ENCODE measurements at places on chromosomes 4 and X.

DNA sequence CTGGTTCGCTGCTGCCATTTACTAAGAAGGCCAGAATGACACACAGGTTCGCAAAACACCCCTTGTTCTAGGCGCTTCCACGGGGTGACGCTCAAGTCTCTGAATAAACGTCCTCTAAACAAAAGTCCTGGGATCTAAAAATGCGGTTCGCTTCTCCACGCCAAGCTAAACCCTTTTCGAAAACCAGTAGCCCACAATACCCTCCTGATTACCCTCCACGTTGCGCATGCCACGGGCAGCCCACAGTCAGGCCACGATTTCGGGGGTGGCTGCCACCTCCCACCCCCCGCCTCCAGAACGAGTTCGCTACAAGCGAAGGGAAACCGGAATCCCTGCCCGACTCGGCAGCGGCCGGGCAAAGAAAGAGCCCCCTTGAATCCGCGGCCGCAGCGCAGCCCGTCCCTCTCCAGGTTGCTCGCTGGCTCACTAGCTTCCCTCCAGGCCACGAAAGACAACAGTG is 423 bp downstream of the RPL39 start:
- DNase-seq = peak; percentile 27

DNA sequence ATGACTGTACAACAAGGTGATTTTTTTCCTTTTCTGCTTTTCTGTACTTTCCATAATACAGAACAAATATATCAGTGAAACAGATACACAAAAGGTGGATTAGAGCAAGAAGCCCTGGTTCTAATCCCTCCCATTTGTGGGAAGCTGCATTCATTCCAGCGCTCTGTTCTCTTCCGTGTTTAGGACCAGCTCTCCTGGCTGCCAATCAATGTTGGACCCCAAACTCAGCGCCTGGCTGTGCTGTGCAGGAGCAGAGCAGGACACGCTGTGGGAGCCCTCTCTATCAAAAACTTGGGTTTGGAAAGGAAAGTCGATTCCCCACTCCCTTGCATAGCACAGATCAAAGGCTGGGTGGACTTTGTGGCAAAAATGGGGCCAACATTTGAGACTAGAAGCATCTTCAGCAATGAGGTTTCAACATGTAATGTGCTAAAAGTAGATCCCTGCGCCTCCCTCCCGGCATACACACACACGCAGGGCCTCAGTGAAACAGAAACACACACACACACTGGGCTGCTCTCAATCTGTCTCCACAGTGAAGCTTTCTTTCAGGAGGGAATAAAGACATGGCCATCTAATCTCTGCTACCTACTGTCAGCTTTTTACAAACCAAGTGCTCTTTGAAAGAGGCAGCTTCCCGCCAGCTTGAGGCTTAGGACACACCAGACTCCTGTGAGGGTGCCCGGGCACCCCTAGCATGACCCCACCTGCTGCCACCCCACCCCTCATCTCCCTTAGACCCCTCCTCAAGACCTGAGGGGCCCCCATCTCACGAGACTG is 12.2 kb downstream of the WDR1 start:
- DNase-seq = peak; percentile 46

DNA sequence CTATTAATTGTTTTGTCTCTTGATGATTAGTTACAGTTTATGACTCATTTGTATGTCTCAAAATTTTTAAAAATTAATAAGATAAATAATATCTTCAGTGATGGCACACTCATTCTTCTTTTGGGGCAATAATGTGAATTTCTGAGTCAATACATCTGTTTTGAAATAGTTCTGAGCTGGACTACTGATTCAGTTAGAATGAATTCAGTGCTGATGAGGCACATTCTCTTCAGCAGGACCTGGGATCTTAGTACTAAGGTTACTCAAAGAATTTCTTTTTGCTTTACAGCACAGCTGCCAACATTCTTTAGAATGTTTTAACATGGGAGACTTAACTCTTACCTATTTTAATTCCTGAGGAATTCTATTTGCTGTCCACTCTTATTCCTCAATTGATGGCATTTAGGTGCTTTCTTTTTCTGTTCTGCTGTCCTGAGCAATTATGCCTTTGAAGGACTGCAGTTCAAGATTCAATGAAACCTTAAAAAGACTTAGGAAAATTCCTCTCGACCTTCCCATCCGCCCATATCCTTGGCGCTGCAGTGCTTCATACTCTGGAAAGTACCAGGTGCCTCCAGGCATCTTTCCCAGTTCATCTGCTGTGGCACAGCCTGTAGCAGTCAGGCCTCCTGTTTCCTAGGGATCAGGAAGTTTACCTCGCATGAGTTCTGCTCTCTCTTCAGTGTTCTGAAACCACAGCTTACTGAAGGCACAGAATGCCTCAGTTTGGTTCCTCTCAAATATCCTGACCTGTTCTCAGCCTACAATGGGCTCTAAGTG is 213.7 kb downstream of the FSTL5 start:
- DNase-seq = peak; percentile 48

GRCh38 chr4:55675196-55675793 is 39.2 kb upstream of the NMU start:
- peak; percentile 17 for DNase-seq

DNA sequence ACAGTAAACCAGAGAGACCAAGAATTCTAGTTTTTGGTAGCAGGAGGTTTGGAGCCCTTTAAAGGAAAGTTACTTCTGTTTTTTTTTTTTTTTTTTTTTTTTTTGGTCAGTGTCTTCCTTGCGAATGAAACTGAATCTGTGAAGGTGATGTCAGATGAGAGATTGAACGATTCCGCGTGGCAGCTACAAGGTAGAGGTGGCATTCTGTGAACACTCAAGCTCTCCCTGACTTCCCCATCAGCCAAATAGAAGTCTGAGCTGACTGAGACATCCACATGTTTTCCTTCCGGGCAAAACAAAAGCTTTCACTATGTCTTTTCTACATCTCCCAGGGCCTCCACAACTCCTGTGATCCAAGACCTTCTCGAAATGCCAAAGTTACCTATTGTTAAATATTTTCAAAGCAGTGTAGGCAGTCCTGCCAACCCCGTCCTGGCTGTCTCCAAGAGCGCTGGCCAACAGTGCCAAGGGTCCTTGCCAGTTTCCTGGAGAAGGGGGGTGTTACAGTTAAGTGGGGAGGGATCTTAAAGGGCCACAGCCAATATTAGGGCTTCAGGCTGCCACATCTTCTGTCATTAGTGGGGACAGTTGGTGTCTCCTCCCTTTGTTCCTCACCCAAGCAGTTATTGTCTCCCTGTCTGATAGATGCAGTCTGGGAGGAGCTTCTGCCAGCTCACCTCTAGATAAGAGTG is 102.9 kb upstream of the SLC34A2 start:
- DNase-seq = no peak

GRCh38 chr4:38820329-38821061 is 15.9 kb upstream of the TLR1 start:
- no peak for DNase-seq

- no peak for DNase-seq
These were observed 38.1 kb downstream of the FGFRL1 start for GRCh38 chr4:1049591-1049905.

DNA sequence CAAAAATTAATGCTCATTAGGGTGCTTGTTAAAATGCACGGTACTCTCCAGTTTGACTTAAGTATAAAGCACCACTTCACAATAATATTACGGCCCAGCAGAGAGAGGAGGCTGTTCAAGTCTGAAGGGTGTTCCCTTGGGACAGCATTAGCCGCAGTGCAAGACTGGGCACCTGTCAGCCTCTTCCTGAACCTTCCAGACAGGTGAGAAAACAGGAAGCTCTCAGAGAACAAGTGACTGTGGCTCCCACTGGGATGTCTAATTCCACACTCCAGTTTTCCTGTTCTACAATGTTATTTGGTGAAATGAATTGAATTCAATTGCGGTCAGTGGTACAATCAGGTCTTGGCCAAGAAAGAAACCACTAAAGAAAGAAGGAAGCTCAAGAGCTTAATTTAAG is 414.4 kb downstream of the SMARCA1 start:
- DNase-seq = no peak

DNA sequence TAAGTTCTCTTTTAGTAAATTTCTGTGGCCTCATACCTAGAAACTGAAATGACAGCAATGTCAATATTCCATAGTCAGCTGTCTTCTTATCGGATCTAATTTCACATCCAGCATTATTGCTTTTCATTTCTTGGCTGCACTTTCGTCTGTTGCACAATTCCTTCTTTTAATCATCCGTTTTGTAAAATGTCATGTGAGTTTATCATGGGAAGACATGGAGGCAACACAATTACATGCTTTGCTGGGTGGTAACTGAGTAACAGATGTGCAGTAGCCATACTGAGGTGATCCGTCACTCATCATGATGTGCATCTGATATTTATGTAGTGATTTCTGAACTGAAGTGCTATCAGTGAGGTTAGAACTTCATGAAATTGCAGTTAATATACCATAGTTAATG is 68.3 kb upstream of the SLC7A11 start:
- peak; percentile 44 for DNase-seq

- no peak for DNase-seq
These were observed 455.5 kb upstream of the FAM241A start for GRCh38 chr4:111689731-111690130.

DNA sequence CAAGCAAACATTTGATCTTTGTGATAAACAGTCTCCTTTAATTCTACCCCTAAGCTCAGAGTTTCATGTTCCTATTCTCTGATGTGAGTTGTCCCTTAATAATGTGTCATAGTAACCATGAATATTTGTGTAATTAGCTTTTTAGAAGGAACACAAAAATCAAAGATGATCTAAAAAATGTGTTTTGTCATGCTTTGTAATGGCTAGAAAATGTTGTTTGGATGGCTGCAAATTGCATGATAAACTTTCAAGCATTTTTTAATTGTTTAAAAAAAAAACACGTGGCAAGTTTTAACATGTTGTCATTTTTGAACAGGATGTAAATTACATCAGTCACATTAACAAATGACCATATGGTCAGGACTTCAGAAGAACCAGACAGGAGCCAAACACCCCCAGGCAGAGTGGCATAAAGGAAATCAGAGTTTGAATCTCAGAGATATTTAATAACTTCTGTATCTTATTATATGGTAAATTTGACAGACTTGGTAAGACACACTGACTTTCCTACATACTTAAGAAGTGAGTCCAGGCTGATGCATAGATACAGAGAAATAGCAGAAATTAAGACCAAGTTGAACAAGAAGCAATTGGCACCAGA is 223.9 kb upstream of the VEGFC start:
- peak; percentile 76 for DNase-seq

GRCh38 chrX:129115935-129116334 is 407.4 kb downstream of the SMARCA1 start:
- DNase-seq = no peak

- peak; percentile 76 for DNase-seq
These were observed 39.5 kb upstream of the MAP3K15 start for GRCh38 chrX:19554786-19555185.

- DNase-seq = peak; percentile 1
These were observed 107.8 kb upstream of the FMR1 start for GRCh38 chrX:147803948-147804347.

DNA sequence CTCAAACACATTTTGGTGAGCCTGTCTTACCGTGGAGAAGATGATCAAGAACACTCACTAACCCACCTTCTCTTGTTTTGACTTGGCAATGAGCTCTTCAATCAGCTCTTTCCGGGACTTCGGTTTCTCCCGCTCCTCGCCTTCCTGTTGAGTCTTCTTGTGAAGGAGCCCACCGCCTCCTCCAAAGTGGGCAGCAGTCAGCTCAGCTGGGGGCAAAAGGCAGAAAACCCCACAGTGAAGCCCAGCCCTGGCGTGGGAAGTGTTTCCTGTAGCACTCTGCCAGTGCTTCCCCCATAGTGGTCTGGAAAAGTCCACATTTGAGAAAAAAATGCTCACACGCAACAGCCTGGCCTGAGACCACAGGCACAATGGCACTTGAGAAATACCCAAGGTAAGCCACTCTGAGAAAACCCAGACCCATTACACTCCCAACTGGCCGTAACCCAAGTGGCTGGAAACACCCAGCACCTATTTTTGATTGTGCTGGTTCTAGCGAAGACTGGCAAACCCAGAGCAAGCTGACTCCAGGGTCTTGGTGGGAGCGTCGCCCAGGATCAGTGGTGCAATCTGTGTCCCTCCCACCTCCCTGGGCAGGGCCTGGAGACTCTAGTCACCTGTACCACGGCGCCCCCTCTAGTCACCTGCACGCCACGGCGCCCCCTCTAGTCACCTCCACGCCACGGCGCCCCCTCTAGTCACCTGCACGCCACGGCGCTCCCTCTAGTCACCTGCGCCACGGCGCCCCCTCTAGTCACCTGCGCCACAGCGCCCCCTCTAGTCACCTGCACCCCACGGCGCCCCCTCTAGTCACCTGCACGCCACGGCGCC is 8.6 kb downstream of the NOP14 start:
- DNase-seq = no peak

GRCh38 chr4:11042760-11043159 is 358.2 kb upstream of the CLNK start:
- no peak for DNase-seq

- DNase-seq = no peak
These were observed 40.5 kb downstream of the LCORL start for GRCh38 chr4:17981063-17981462.

GRCh38 chr4:519885-520682 is 21.1 kb downstream of the PIGG start:
- no peak for DNase-seq

DNA sequence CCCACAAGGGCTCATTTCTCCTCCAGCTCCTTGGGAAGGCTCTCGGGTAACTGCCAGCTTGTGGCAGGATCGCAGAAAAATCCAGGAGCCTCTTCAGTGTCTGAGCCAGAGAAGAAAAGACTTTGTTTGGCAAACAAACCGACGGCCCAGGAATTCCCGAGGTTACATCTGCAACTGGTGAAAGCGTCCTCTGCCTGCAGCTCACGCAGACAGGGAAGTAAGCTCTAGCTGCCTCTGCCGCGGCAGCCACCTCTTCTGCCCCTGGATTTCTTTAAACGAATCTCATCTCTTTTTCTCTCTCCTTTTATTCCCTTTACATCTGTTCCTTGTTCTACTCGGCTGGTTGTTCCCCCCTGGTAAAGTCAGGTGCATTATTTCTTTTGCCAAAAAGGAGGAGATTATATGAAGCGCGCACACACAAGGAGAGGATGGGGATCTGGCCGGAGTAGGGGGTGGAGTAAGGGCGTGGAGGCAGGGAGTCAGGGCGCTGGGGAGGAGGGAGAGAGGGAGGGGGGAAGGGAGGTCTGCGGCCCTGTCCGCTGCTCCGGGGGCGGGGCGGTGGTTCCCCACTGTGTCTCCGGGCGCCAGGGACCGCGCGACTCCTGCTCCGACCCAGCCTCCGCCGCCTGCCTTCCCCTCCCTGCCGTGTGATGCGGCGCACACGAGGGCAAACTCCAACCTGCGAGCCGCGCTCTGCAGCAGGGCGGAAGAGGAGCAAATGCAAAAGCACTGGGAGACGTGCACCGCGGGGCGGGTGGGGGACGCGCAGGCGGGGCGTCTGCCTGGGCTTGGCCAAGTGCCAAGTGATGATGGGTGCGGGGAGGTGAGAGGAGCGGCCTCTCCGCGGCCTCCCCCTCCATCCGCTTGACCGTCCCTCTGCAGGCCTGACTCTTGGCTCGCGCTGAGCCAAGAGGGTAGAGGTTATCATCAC is at the start of gene DCHS2:
Gene DCHS2, minus strand, starts transcription at position 459 of the 931 bp plus-strand sequence. Its CDS starts 444 bp downstream, at position 15.
- DNase-seq = peak; percentile 11

DNA sequence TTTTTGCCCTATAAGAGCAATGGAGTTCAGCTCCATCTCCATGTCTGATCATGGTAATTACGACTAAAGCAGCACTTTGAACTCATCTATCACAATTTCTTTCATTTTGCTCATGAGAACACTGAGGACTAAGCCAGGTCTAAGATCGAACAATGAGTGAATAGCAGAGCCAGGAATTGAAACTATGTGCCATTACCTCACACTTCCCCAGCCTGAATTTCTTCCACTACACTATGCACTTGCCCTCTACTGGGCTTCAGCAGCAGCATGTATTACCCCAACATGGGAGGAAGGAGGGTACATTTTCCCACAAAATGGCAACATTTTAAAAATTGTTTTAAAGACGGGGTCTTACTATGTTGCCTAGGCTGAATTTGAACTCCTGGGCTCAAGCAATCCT is 274.7 kb upstream of the FGF13 start:
- peak; percentile 1 for DNase-seq

- no peak for DNase-seq
These were observed 128.6 kb downstream of the GPC3 start for GRCh38 chrX:133856819-133857218.

All from fibroblast of skin of scalp (primary cell).